ENCODE measurements at places on chromosomes 4 and X.

GRCh38 chrX:150558424-150558823 lies 10.0 kb upstream of the MTM1 start:
- no peak for DNase-seq

DNA sequence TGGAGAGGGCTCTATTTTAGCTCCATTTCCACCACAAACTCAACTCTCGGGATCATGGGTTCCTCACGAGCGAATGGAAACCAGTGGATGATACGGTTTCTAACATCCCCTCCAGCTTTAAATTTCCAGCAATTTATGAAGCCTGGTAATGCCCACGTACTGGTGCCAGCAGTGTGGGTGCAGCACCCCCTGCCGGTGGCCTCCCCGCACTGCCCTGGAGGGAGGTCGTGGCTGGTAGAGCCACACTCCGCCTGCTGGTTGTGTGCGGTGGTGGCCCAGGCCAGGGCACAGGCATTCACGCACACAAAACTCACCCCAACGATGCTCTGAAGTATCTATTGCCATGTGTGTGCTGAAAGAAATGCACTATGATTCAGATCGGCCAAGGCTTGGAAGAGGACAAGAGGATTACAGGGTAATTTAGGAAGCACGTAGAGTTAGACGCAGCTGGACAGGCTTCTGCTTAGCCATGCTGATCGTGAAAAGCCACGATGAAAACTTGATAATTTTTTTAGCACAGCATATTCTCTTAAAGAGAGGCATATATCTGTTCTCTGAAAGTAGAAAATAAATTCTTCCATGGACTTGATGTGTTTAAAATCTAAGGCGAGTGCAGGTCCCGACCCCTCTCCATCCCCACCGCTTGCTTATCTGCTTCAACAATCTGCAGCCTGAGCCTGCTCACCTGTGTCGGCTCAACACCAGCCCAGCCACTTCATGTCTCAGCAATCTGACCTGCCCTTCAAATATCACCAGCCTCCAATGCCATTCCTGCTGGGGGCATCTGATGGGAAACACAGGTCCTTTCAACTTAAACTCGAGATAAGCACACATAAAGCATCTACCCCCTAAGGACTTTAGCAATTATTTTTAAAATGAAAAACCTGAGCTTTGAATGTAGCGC lies 59.1 kb downstream of the SCD5 start:
- no peak for DNase-seq

- no peak for DNase-seq
These were observed 3.0 kb downstream of the GIMD1 start for GRCh38 chr4:106365613-106366012.

DNA sequence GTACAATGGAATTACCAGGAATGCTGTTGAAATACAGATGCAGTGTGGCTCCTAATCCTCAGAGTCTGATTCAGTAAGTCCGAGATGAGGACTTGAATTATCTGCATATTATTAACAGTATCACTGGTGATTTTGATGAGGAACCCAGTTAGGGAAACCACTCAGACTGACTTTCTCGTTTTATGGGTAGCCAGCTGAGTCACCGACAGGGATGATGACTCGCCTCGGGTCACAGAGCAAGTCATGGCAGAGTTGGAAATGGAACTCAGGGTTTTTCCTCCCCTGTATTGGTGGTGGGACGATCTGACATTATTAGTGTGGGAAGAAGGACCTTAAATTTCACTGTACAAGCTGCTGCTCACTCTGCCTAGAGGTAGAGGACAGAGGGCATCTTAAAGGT lies 51.3 kb downstream of the RTL9 start:
- no peak for DNase-seq

- DNase-seq = no peak
These were observed 48.9 kb downstream of the ING2 start for GRCh38 chr4:183553601-183554345.

All from SK-N-MC (cell line).